ENCODE measurements at places on chromosomes 1 and 21.

GRCh38 chr1:112744009-112744578 is 29.0 kb upstream of the PPM1J start:
- DNase-seq: peak; percentile 41

DNA sequence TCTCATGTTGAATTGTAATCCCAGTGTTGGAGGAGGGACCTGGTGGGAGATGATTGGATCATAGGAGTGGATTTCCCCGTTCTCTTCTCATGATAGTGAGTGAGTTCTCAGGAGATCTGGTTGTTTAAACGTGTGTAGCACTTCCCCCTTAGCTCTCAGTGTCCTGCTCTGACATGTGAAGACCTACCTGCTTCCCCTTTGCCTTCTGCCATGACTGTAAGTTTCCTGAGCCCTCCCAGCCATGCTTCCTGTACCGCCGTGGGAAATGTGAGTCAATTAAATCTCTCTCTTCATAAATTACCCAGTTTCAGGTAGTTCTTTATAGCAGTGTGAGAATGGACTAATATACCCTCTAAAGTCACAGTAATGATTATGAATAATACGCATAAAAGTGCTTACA is 248.4 kb upstream of the LRRC7 start:
- DNase-seq: no peak

DNA sequence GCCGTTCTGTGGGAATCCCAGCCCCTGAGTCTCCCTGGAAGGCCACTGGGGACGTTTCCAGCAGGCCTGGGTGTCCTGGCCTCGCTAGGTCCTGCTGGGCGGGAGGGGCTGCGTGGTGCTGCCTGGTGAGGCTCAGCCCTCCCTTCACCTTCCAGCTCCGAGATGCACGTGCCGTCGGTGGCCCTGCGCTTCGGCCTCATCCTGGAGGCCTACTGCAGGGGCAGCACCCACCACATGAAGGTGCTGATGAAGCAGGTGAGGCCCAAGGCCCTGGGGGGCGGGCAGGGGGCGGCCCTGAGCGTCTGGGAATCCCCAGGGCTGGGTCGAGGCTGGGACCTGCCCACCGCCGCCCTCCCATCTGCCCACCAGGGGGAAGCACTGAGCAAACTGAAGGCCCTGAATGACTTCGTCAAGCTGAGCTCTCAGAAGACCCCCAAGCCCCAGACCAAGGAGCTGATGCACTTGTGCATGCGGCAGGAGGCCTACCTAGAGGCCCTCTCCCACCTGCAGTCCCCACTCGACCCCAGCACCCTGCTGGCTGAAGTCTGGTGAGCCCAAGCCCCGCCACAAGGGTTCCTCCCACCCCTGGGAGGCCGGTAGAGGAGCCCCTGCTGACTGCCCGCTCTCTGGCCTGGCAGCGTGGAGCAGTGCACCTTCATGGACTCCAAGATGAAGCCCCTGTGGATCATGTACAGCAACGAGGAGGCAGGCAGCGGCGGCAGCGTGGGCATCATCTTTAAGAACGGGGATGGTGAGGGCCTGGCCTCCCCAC is 70.3 kb downstream of the PIK3CD start:
- no peak for DNase-seq

- DNase-seq: no peak
Observed at GRCh38 chr1:44811234-44811633, 2.9 kb downstream of the BTBD19 start.

- DNase-seq: no peak
Observed at GRCh38 chr1:78165816-78166215, 120.0 kb downstream of the GIPC2 start.

GRCh38 chr1:20724364-20725188 is 6.8 kb upstream of the KIF17 start:
- DNase-seq: no peak

DNA sequence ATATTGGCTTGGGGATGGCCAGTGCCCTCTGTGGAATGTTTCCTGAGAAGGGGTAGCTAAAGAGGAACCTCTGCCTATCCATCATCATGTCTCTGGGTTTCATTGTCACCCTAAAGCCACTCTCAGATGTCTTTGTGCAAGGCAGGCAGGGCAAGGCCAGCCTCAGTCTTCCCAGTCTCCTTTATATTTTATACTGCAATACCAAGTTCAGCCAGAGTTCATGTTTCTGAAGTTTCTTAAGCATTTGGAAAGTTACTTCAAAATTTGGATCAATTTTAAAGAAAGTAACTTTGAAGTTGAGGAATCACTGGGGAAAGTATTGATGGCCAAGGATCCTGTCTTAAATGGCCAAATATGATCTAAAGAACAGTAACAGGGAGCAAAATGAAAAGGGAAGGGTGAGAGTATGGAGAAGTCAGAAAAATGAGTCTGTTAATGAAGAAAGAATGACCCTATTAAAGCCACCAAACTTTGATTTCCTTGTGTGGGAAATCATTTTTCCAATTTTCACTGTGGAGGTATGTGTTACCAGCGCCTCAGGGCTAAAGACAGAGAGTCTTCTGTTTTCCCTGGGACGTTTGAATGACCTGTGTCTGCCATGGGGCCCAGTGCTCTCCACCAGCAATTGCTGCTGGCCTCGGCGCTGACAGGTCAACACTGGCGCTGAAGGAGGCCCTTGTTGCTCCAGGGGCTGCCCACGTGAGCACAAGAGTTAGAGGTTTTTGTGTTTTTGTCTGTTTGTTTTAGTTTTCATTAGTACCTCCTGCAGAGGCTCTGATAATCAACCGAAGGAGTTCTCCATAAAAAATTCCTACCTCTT is 93.9 kb downstream of the ATP5PO start:
- no peak for DNase-seq

DNA sequence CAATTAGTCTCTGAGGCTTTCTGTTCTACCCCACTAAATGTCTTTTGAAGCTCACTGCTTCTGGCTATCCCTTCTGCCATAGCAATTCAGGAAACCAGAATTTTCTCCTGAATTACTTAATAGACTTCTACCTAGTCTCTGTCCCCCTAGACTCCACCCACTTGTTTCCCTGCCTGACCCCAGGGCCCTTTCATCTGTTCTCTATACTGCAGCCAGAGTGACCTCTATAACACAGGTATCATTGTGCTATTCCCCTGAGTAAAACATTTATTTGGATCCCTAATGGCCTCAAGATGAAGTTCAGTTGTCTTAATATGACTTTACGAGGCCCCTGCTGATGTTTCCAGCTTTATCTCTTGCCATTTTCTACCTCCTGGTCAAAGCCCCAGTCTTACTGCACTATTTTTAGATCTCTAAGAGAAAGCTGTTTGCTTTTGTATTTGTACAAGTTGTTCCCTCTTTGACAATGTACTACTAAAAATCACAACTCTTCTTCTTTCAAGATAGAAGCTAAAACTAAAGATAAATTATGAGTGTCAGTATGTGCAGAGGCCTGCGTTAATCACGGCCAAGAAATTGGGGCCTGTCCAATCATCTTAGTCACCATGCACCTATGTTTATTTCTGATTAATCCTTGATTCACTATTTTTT is 54.5 kb downstream of the ATP1B1 start:
- DNase-seq: peak; percentile 4

- no peak for DNase-seq
Observed at GRCh38 chr1:236524895-236525184, 1.1 kb downstream of the LGALS8 start.

- peak; percentile 95 for DNase-seq
Observed at GRCh38 chr1:222370913-222371675, 176.8 kb downstream of the HHIPL2 start.

GRCh38 chr1:209537336-209538114 is 46.0 kb upstream of the CAMK1G start:
- no peak for DNase-seq

DNA sequence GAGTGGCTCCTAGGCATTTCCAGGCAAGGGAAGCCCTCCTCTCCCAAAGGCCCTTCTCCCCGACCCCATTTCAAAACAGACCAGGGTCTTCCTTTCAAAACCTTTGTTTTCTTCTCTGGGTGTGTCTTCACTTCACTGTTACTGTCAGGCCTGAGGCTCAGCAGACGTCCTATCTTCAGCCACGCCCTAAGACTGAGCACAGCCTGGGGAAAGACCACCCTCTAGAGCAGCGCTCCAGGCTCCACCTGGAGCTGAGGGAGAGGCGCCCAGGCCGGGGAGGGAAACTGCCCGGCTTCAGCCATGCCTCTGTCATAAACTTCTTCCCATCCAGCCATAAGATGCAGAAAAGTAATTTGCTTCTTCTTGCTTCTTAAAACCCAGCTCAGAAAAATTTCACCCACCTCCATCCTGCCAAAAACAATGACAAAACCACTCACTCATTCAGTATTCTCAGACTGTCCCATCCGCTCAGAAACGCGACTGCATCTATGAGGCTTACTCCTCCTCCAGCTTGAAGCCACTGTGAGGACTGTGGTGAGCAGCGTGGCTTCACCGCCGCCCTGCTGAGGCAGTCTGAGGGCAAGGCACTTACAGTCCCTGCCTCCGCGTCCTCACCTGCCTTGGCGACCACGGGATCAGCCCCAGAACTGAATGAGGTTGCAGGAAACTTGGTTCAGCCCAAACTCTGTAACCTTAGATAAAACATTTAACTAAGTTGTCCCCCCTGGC is 36.1 kb downstream of the VN1R5 start:
- DNase-seq: no peak

GRCh38 chr21:16117331-16117730 is 387.5 kb downstream of the USP25 start:
- DNase-seq: no peak

- no peak for DNase-seq
Observed at GRCh38 chr1:49541096-49541752, 482.5 kb downstream of the AGBL4 start.

- no peak for DNase-seq
Observed at GRCh38 chr1:240387051-240387450, 224.9 kb downstream of the GREM2 start.

DNA sequence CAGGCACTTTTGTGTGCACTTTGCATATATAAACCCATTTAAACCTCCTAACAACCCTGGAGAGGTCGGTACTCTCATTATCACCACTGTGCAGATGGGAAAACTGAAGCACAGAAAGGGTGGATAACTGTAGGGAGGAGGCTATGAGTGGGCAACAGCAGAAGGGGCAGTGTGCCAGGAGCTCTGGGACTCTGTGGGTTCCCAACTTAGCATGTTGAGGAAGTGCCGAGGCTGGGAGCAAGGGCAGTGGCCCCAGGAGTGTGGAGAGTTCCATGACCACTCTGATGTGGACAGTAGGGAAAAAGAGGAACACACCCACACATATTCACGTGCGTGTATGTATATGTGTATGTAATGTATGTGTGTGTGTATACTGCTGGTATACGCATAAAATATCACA is 25.7 kb upstream of the KCNC4 start:
- no peak for DNase-seq

DNA sequence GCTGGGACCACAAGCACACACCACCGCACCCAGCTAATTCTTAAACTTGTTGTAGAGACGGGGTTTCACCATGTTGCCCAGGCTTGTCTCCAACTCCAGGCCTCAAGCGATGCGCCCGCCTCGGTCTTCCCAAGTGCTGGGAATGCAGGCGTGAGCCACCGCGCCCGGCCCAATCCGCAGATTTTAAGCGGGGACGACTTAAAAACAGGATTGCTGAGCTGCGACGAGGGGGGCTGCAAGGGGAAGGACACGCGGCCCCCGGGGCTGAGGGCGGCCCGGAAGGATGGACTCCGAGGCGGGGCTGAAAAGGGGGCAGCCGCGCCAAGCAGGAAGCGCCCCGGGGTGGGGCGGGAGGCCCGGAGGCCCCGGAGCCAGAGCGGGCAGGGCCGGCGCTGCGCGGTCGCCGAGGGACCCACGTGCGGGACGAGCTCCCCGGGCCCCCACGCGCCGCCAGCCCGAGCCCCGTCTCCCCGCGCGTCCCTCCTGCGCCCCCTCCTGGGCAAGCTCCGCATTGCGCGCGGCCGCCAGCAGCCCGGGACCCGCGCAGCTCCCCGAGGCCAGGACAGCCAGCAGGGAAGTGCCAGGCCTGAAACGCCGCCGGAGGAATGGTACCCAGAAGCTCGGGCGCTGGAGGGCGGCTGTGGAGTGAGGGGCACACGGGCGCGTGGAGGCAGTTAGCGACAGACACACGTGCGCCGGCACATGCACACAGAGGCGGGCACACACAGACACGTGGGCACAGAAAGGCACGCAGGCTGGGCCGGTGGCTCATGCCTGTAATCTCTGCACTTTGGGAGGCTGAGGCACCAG is 5.5 kb upstream of the PRKCZ start:
- peak; percentile 19 for DNase-seq

DNA sequence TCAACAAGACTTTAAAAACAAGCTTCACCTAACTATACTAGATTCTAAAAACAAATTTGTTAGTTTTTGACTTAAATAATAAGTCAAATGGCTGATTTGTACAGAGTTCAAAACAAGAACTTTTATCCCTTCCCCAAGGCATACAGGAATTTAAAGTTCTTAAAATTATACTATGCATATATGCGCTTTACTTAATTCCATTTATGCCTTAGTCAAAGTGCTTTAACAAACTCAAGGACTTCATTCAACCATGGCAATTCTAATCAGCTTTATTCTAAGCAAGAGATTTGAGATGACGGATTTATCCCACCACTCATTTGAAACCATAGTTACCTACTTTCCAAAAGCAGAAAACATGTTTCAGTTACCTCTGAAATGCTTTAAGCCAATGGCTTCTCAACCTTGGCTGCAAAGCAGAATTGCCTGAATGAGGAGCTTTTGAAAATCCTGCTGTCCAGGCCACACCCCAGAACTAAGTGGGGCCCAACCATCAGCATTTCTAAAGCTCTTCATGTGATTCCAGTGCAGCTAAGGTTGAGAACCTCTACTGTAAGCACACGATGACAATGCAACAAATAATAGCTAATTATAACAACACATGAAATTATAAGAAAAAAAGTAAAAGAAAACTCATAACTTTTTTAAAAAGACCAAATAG is 44.6 kb downstream of the TTLL7 start:
- no peak for DNase-seq

- no peak for DNase-seq
Observed at GRCh38 chr1:31470794-31471315, 57.8 kb downstream of the SERINC2 start.
